Hematopoietic multipotent progenitor cell (in vitro differentiated cells): ENCODE measurements at places on chromosomes 16 and 17. TPM values are rescaled to one million over a fixed set of nuclear protein-coding genes. Genes with fewer than 3 reads are reported as not detected.

Gene TEKT1
- 0.27 TPM for total RNA-seq

Gene IL34
- total RNA-seq = under 0.01 TPM

Gene MRM3
- 29.4 TPM for total RNA-seq

Gene HOXB5
- total RNA-seq = 0.54 TPM

Gene NUPR1
- not detected for total RNA-seq
